CD4-positive, alpha-beta T cell treated with Interleukin-1 beta for 1 hour (primary cell): ENCODE measurements at places on chromosomes 6 and 20.
A peak's percentile ranks its signal among the peaks of the same experiment; 100 is the strongest.

- no peak for DNase-seq
Measured at GRCh38 chr20:59185809-59186208, 22.2 kb downstream of the ZNF831 start.

DNA sequence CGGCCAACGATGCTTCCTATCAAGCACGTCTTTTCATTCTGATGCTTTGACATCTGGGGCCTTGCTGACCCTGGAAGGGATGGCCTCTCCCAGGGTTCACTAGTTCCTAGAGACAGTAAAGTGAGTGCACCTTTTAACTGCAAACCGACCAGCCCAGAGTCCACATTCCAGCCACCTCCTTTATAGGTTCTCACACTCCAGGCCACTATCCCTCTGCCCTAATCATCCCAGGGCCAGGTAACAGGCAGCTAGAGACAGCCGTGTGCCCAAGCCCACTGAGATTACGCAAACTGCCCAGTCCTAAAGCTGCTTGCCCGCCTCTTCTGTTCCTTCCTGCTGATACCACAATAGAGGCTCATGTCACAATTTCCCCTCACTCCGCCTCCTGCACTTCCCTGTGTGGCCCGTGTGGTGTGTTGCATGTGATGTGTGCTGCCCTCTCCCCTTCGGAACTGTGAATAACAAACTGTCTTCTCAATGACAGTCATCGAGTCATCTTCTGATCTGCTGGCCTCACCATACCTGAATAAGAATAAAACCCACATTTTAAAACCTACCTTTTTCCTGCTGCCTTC lies 123.7 kb upstream of the EXOC2 start:
- DNase-seq, result no peak

GRCh38 chr6:102356170-102356569 lies 962.7 kb downstream of the GRIK2 start:
- no peak for DNase-seq

DNA sequence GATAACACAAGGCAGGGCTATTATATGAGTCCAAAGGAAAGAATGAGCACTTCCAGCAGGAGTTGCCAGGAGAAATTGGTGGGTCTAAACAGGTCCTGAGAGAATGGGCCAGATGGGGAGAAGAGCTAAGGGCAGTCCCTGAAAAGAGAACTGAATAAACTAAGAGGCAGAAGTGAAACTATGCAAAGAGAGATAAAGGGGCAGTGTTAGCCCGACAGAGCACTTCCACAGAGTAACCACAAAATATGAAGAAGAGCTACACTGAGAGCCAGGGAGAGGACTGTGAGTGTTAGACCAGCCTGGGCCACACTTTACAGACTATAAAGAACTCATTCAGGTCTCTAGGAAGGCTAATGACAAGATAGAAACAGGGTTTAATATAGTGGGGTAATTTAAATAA lies 43.8 kb downstream of the RALGAPA2 start:
- no peak for DNase-seq

DNA sequence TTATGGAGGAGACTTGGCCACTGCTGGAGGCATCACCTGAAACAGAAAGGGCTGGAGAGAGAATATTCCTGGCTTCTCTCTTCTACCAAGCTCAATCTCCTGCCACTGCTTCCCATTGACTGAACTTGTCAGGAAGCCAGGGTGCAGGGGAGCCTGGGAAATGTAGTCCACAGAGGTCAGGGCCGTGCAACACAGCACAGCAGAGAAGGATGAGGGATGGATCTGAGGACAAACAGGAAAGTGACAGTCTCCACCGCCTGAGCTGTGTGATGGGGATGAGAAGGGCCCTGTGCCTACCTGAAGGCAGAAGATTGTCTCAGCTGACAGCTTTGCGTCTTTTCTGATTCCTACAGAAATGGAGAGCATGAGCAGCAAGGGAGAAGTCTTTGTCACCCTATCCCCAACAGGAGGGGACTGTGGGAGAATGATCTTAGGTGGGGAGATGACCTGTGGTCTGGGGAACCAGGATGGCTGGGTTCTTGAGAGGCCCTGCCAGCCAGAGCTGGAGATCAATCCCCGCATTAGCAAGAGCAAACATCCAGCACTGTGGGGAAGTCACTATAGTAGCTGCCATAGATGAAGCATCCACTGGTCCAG lies 114.2 kb downstream of the SNX5 start:
- no peak for DNase-seq

- no peak for DNase-seq
Measured at GRCh38 chr20:44832724-44833123, 22.4 kb upstream of the RIMS4 start.

DNA sequence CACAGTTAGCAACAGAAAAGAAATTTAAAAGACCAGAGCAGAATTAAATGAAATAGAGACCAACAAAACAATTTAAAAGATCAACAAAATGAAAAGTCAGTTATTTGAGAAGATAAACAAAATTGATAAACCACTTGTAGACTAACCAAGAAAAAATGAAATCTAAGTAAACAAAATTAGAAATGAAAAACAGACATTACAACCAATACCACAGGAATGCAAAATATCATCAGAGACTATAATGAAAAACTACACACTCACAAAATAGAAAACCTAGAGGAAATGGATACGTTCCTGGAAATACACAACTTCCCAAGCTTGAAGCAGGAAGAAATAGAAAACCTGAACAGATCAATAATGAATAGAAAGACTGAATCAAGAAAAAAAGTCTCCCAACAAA lies 97.8 kb downstream of the WDR27 start:
- DNase-seq, result no peak

DNA sequence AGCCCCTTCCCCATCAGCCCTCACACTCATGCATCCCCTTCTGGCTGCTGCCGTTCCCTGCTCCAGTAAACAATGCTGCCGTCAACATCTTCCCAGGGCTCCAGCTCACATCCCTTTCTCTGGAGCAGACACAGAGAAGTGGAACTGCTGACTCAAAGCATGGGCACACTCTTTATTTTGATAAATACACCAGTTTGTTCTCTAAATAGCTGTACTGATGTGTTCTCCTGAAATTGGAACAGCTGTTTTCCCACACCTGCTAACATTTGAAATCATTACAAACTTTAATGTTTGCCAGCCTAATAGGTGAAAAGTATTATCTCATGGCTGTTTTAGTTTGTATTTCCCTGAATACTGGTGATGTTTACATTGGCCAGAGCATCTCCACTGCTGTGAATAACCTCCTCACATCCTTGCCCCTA lies 102.1 kb upstream of the NXT1 start:
- no peak for DNase-seq

DNA sequence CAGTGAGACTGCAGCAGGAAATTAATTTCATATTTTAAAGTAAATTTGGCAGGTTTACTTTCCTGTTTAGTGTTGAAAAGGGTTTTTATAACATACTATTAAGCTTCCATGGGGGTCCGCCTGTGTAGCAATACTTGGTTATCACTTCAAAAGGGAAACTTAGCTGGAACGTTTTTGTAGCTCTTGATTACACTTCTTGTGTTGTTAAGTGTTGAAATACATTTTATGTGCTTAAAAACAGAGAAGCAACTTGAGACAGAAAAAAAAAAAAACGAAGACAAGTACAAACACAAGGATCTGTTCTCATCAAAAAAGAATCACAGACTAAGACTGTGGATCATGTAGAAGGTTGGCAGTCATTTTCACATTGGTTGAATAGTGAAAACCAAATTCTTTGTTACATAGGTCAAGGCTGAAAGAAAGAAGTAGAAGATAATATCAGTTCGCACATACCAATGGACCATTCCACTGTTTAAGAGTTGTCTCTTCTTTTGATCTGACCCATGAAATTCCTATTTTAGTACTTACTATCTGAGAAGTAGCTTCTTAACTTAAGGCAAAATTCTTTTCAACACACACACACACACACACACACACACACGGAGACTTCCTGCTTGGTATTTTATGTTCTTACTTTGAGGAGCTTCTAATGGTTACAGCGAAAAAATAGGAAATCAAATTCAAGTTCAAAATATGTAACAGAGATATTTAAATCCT lies 113.9 kb upstream of the SLC35B3 start:
- DNase-seq, result no peak

- no peak for DNase-seq
Measured at GRCh38 chr20:34585019-34585418, 26.5 kb downstream of the MAP1LC3A start.

- DNase-seq, result no peak
Measured at GRCh38 chr6:12297363-12298016, 7.3 kb downstream of the EDN1 start.

- no peak for DNase-seq
Measured at GRCh38 chr6:140256248-140256647, 881.8 kb upstream of the CITED2 start.

DNA sequence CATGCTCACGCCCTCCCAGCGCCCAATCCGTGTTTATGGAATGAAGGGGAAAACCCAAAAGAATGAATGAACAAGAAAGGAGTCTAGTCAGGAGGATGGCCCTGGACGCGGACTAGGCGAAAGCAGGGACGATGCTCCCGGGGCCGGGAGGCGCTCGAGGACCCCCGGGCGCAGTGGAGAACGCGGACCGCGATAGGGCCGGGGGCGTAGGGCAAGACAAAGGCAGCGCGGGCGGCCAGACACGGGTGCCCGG lies 758 bp downstream of the GCLC start:
- DNase-seq, result no peak

- DNase-seq, result no peak
Measured at GRCh38 chr20:20083807-20084206, 31.5 kb downstream of the CFAP61 start.

- DNase-seq, result no peak
Measured at GRCh38 chr6:35829306-35829705, 24.2 kb downstream of the LHFPL5 start.

- no peak for DNase-seq
Measured at GRCh38 chr6:7500752-7501282, 40.7 kb upstream of the DSP start.

GRCh38 chr20:63073738-63074065 lies 66.9 kb upstream of the BHLHE23 start:
- DNase-seq, result no peak

GRCh38 chr6:50510361-50510760 lies 203.0 kb upstream of the TFAP2D start:
- DNase-seq, result no peak

DNA sequence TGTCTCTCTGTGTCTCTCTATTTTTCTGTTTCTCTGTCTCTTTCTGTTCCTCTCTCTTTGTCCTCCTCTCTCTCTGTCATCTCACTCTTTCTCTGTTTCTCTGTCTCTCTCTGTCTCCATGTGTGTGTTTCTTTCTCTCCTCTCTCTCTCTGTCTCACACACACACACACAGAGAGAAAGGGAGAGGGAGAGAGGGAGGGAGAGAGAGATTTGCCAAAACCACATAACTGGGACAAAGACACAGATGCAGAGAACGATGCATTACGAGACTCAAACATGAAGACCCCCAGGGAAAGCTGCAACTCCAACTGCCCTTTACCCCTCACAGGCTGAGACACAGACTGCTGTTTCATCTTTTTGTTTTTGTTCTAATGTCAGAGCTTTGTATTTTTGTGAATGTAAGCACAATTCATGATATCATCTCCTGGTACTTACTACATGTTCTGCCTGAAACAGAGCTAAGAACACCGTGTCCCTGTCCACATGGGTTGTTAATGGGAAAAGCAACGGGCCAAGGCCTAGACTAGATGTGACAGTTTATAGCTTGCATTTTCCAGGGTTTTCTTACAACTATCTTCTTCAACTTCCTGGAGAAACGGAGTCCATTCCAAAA lies 177.1 kb upstream of the ARID1B start:
- no peak for DNase-seq

DNA sequence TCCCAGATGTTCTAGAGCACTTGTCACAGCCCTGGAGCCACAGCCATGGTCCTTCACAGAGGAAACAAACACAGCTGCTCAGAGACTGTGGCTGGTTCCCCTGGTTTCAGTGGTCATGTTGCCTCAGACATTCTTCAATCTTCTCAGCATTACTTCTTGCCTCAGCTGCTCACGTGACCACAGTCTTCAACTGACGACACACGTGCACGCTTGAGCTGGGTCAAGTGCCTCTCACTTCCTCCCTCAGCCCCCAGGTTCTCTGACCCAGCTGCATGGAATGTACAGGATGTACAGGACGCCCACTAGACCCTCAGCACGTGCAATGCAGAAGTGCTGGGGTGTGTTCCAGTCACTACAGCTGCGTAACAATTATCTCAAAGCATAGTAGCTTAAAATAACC lies 159.8 kb upstream of the GGTLC1 start:
- peak; percentile 33 for DNase-seq
